ENCODE measurements at places on chromosomes 12 and 14.
A peak's percentile ranks its signal among the peaks of the same experiment; 100 is the strongest.

- no peak for DNase-seq
These were observed 146.5 kb downstream of the CFAP54 start for GRCh38 chr12:96635844-96636243.

DNA sequence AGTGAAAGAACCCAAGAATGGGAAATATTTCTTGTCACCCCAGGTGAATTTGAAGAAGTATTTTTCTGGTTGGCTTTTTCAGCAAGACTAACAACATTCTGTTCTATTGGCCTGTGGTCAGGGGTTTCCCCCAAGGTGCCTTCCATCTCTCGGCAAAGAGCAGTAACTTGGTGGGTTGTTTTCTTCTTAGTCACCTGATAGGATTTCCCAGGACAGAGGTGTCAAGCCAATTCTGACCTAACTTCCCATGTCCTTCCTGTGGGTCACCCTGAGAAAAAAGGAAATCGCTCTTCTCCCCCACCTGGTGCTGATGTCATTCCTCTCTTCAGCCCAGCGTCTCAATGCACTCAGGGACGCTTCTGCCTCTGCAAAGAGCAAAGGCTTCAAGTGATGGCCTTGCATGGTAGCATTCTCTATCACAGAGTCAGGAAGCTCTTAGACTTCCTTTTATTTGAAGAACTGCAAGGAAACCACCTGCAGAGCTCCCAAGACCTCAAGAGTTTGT is 16.1 kb upstream of the IFNG start:
- no peak for DNase-seq

DNA sequence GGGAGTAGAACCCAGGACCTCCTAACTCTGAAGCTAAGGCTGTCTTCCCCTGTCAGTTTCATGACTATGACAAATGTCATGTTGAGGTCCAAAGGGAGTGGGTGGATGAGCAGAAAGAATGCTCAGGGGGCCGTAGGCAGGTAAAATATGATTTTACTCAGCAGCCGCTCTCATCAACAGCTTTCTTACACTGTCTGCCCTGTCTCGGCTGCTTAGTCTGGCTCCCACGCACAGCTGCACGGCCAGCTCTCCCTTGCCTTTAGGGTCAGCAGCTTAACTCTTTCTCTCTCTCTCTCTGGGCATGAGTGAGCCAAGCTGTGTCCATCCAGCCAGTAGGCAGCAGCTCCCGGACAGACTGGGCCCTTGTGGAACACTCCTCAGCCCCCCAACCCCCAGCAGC is 95.2 kb downstream of the GCH1 start:
- no peak for DNase-seq

DNA sequence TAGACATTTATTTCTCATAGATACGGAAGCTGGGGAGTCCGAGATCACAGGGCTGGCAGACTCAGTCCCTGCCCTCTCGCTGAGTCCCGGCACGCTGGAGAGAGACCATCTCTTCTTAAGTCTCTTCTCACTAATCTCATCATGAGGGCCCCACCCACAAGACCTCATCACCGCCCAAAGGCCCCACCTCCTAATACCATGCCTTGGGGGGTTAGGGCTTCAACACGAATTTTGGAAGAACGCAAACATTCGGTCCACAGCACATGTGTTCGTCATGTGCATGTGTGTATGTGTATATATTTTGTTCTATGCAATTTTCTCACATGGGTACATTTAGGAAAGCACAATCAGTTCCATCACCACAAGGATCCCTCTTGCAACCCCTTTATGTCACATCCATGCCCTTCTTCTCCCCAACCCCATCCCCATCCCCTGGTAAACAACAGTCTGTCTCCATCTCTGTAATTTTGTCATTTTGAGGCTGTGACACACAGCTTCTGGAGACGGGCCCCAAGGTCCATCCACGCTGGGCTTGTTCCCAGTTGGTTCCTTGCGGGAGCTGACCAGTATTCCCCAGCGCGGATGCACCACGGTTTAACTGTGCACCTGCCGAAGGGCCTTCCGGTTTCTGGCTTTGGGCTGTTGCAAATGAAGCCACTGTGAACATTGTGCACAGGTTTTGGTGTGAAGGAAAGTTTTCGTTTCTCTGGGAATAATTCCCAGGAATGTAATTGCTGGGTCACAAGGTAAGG is 317.5 kb upstream of the DIO3 start:
- DNase-seq: no peak

DNA sequence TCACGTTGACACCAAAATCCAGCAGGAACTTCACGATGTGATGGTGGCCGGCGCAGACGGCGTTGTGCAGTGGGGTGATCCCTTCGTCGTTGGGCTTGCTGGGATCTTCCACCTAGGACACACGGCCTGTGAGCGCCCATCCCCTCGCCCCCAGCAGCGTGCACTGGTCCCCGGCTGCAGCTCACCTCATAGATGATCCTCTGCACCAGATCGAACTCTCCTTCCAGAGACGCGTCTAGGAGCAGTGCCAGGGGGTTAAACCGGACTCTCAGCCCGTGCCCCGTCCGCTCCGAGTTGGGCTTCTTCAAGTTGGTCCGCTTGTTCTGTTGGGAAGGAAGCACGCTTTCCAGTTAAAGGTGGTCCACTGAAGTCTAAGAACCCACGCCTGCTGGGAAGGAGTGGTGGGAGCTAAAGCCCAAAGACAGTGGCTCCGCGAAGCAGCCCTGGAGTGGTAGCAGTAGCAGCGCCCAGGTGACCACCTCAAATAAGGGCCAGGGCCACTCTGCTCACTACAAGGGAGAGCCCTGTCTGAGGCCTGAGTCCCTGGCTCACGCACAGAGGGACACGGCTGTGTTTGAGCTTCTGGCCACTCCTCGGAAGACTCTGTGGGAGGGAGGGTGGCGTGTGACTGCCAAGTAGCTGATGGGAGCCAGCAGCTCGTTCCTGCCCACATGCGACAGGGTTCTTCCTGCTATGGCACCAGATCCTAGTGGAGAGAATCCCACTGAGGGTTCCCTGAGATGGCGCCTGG is 23.3 kb downstream of the ZFYVE21 start:
- DNase-seq: no peak

- no peak for DNase-seq
These were observed 57.1 kb downstream of the ZDHHC17 start for GRCh38 chr12:76820888-76821482.

- no peak for DNase-seq
These were observed 29.2 kb downstream of the CHD8 start for GRCh38 chr14:21426692-21427091.

DNA sequence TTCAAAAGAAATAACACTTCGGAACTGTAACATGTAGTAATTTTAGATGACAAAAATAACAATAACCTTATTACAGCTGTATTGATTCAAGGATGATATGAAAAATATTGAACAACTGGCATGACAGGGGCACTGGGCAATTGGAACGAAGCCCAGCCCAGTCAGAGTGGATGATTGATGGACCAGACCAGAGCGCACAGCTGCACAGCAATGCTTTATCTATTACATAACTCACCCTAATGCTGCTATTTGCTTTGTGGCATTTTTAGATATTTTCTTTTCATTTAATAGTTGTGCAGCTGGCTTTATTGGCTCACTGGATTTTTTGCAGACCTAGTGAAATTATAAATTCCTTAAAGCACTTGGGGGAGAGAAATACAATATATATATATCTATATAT is 26.9 kb upstream of the FERMT2 start:
- peak; percentile 8 for DNase-seq

- no peak for DNase-seq
These were observed 8.4 kb downstream of the SLC25A3 start for GRCh38 chr12:98601924-98602323.

DNA sequence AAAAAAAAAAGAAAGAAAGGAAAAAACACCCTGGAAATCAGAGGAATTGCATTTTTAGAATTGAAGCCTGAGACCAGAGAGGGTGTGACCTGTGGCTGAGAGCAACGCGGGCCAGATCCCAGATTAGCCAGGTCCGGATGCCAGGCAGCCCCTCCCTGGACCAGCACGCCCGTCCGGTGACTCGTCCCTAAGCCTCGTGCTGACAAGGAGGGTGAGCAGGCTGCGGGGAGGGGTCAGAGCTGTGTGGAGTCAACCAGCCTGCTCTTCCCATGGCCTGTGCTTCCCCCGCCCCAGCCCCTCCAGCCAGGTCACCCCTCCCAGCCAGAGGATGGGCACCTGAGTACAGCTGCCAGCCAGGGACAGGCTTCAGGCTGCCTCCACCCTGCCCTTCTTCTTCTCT is 4.2 kb upstream of the KLC1 start:
- DNase-seq: no peak

GRCh38 chr14:104864267-104865080 is 594 bp upstream of the CEP170B start:
- no peak for DNase-seq

- no peak for DNase-seq
These were observed 5.4 kb downstream of the DDN start for GRCh38 chr12:48993787-48994186.

- DNase-seq: no peak
These were observed 124.8 kb upstream of the NTF3 start for GRCh38 chr12:5307065-5307464.

DNA sequence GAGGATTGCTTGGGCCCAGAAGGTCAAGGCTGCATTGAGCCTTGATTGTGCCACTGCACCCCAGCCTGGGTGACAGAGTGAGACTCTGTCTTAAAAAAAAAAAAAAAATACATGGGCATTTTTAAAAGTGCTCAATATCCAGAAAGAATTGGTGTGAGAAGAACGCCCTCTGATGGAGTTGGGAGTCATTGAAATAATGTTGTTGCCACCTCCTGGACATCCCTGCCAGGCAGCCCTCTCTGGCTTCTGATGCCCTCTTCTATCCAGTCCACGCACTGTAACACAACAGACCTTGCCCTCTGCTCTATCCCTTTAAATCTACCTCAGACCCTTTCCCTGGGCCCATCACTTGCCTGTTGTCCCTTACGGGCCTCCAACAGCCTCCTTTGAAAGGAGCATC is 4.9 kb downstream of the PTGDR start:
- no peak for DNase-seq

- no peak for DNase-seq
These were observed 234.8 kb downstream of the PIK3C2G start for GRCh38 chr12:18496156-18496555.

GRCh38 chr12:63070709-63071108 is 80.3 kb downstream of the AVPR1A start:
- DNase-seq: no peak

DNA sequence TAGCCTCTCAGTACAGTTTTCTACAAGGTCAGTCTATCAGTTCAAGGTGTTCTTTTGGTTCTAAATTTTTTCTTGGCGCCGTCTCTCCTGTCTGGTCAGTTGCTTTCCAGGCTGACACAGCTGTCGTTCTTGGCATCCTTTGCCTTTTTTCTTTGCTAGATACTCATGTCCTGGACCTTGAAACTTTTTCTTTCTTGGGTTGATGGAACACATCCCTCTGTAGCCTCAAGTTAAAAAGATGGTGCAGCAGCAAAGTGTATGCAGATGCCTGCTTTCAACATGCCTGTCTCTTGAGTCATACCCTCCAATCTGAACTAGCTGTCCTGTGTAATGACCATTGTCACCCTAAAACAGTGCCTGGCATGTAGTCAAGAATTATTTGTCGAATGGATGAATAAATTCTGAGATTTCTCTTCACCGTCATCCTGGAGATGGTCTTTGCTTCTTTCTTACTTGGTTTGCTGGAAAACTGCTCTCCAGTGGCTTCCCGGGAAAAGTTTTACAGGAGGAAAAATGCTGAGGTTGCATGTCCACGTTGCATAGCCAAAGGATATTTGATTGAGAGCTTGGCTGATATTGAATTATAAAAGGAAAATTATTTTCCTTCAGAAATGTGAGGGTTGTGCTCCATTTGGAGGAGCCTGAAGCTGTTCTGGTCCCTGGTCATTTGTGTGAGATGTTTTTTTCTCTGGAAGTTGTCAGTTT is 4.6 kb downstream of the NYNRIN start:
- DNase-seq: no peak

DNA sequence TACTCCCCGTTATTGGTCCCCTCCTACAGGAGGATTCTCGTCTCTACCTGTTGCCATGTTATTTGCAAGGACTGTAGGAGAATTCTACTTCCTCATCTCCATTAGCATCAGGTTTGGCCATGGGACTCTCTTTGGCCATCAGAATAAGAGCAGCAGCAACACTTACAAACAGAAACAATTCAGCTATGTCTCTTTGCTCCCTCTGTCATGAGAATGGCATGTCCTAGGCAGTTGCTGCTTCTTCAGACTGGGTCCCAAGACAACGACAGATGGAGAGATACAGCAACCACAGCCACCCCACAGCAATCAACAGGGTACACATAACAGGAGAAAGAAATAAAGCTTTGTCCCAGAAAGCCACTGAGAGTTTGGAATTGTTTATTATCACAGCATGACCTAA is 19.7 kb downstream of the SLC41A2 start:
- no peak for DNase-seq

DNA sequence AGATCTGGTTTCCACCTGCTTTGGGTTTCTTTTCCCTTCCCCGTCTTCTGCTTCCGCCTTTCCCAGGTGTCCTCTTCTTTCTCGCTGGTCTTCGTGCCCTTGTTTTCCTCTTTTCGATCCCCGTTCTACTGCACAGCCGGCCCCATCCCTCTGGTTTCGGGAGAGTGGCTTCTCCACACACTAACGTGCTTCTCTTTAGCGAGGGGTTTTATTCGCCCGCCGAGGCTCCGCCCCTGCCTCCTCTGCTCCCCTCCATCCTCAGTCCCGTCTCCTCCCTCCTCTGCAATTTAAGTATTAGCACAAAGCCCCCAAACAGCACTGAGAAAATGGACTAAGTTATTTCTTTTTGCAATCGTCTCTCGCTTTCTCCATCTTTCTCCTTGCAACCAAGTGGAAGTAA is at the start of gene SLC7A8:
SLC7A8 (minus strand) TSS at position 182 of the 400 bp plus-strand sequence. CDS start 746 bp downstream, outside the sequence.
- DNase-seq: no peak

DNA sequence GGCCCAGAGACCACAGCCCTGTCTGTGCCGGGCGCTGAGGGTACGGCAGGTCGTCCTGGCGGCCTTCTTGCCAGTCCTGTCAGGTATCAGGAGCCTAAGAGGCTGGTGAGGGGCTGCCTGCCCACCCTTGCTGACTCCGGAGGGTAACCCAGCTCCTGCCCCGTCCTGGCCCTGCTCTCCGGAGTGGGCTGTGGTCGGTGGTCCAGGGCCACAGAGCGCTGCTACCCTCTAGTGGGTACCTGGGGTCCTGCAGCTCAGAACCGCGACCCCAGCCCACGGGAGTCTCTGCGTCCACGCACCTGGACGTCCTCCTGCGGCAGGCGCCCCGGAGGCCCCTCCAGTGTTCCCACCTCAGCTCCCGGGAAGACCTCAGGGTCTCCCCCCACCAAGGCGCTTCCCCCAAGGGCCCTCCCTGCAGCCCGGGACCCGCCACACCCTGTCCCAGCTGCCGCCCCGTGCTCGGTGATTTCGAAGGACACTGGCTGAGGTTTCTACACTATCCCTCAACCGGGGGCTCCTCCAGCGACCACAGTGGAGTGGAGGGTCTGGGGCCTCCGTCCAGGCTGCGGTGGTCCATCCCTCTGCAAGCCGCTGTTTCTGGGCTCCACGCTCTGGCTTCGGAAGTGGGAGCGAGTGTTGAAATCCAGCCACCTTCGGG is 75.9 kb upstream of the FBRSL1 start:
- no peak for DNase-seq

DNA sequence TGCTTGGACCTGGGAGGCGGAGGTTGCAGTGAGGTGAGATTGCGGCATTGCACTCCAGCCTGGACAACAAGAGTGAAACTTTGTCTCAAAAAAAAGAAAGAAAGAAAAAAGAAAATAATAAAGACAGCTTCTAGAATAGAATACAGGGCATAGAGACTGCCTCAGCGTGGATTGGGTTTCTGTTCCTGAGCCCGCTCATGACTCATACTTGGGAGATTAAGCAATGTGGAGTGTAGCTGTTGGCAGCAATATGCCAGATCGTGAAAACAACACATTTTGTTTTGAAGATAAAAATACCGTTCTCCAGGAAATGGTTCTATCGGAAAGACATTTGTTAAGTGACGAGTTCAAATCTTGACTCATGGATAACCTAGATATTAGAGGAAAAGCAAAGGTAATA is 67.2 kb downstream of the GLT1D1 start:
- DNase-seq: no peak

- DNase-seq: no peak
These were observed 64.0 kb downstream of the MON2 start for GRCh38 chr12:62530596-62530995.

All from NCI-H2081 treated with DMSO at 0.1 percent for 48 hours (cell line).